ENCODE measurements at places on chromosomes 5 and 9. TPM values are rescaled to one million over a fixed set of nuclear protein-coding genes. Genes with fewer than 3 reads are reported as not detected.

SOX30 gene
- 0.09 TPM for total RNA-seq

HINT2 gene
- total RNA-seq: 30.7 TPM

LAMC3 gene
- 14.2 TPM for total RNA-seq

PCDHGB2 gene
- total RNA-seq: 5.1 TPM

RLN2 gene
- total RNA-seq: not detected

GRCh38 chr5:135593886-135594285 is 15.1 kb upstream of the CXCL14 start:
- DNase-seq: no peak

- DNase-seq: no peak
These were observed 165.6 kb downstream of the YTHDC2 start for GRCh38 chr5:113678924-113679575.

DNA sequence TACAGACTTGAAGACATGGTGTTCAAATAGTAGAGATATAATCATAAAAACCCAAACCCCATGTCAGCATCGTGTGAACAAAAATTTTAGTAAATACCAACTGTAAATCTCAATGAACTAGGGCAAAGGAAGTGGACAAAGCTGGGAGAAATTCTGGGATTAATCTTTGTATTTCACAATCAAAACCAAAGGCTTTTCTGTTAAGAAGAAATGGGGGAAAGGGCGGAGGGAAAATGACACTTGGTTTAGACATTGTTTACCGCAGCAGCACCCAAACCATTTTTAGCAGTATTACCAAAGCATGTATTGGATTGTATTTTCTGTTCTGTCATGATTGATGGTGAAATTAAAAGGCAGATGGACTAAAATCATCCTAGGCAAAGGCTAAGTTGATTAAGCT is 134.2 kb upstream of the PRSS3 start:
- no peak for DNase-seq

GRCh38 chr9:752201-752600 is 89.3 kb upstream of the DMRT1 start:
- no peak for DNase-seq

DNA sequence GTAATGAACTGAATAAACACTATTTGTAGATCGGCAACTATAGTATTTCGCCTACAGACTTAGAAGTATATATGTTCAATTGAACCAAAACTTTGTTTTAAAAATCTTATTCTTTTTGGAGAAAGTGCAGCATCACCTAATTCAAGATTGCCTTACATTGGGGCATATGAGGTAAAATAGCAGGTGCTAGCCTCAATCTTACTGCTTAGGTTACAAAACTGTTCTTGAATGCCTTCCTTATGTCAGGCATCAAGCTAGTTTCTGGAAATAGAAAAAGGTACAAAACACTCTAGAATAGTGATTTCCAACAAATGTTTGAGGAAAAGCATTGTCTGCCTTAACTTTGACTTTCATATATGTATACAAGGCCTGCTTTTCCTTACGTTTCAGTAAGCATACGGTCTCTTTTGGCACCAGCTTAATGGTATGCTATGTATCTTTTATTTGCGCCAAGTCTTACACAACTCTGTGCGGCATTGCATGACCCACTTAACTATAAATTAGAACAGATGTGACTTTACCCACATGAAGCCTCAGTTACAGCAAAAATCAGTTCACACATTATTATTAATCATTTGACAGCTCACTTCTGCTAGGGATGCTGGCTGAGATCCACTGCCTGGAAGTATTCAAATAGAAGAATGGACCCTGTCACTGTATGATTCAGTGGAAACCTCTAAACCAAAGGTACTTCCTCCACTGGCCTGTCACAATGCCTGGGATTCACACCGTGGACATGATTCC is 174.1 kb downstream of the PRELID2 start:
- DNase-seq: peak; percentile 56

DNA sequence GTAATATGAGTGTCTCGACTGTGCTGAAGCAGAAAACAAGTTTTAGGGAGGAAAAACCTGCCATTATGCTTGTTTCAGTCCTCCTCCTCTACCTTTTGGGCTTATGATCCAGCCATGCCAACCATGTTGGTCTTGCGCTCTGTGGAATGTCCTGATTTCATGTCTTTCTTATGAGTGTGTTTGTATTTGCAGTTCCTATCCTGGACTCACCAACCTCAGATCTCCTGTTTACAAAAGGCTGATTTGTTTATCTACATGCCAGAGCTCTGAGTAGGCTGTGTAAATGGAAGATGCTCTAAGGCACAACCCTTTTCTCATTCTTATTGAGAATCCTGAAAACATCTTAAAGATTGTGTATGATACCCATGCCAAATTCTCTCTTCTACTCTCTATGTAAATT is 138.6 kb downstream of the ARHGEF28 start:
- DNase-seq: no peak

DNA sequence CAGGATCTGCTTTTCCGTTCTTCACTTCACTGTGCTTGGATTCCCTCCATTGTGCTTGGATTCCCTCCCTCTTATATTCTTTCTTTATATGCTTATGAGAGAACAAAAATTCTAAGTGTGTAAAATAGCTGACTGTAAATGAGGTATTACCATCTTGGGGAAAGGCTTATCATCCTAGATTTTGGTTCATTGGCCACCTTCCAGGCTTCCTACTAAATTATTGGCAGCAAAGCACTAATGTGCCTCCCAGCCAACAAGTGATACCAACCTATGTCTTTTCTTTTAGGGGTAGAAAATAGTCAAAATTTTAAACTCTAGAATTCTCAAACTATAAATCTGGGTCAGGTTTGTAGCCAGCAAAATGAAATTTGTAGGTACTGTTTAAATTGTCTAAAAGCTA is 52.7 kb downstream of the NDUFAF2 start:
- no peak for DNase-seq
